ENCODE measurements at places on chromosomes 7 and 10.
A peak's percentile ranks its signal among the peaks of the same experiment; 100 is the strongest.

DNA sequence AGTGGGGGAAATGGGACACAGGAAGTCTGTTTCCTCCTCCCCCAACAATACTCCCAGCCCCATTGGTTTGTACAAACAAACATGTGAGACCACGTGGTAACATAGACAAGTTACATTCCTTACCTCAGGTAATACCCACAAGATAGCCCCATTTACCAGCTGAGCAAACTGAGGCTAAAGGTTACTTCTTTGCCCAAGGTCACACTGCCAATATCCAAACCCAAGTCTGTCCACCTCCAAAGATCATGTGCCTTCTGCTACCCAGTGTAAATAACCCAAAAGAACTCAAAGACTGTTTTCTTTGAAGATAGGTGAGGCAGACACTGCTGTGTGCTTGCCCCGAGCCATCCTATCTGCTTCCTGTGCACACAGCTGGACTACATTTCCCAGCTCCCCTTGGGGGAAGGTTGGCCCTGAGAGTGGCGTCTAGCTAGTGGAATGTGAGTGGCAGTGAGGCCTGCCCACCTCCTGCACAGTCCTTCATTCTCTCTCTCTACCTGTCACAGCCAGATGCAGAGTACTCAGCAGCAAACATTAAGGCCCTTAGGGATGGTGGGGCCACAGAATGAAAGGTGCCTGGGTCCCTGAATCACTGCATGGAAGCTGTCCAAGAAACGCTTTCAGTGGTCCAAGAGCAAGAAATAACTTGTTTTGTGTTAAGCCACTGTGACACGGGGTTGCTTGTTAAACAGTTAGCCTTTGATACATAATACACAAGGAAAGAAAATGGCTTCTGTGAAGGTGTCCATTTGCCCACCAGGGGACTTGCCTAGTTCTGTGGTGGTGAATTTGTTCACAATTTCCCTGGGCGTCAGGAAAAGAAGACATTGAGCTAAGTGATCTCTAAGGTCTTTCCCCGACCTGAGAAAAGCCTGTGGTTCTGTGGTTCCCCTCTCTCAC is 257.7 kb upstream of the NFE2L3 start:
- no peak for DNase-seq

- DNase-seq, result peak; percentile 6
These were observed 126.0 kb downstream of the SGMS1 start for GRCh38 chr10:50497758-50498157.

GRCh38 chr10:83625831-83626360 is 513.4 kb upstream of the GHITM start:
- DNase-seq, result no peak

GRCh38 chr10:49647985-49648795 is 31.3 kb upstream of the C10orf53 start:
- no peak for DNase-seq

- DNase-seq, result no peak
These were observed 31.9 kb downstream of the ANKRD26 start for GRCh38 chr10:27068217-27068891.
